Bronchus fibroblast of lung (primary cell): ENCODE measurements at places on chromosomes 12 and 14. TPM values are rescaled to one million over a fixed set of nuclear protein-coding genes. Genes with fewer than 3 reads are reported as not detected.

The RAB5B gene
- total RNA-seq = 50.9 and 51.9 TPM in 2 replicates

The HPD gene
- 0.84 and 1.3 TPM in 2 replicates for total RNA-seq

The FAM222A gene
- total RNA-seq = 0.15 and 0.17 TPM in 2 replicates

The KIF26A gene
- 0.17 and 0.30 TPM in 2 replicates for total RNA-seq

The TAS2R10 gene
- total RNA-seq = 0.67 TPM in 1 of 2 replicates, not detected in the other

The ESRRB gene
- total RNA-seq = under 0.01 TPM in 1 of 2 replicates, not detected in the other

The PIANP gene
- total RNA-seq = 0.17 and 0.74 TPM in 2 replicates

The SLC10A1 gene
- total RNA-seq = not detected in 2 replicates

The VPS33A gene
- total RNA-seq = 15.3 and 15.5 TPM in 2 replicates

The SLC7A8 gene
- total RNA-seq = 0.34 and 0.45 TPM in 2 replicates
